Activated naive CD4-positive, alpha-beta T cell treated with anti-CD3 and anti-CD28 coated beads, Interleukin-2, amount 10 ng/mL, durations not matched to agents 5 hours and 36 hours (primary cell): ENCODE measurements at places on chromosomes 3 and 15. TPM values are rescaled to one million over a fixed set of nuclear protein-coding genes. Genes with fewer than 3 reads are reported as not detected.

AGTR1 gene
- not detected for total RNA-seq

ROPN1 gene
- total RNA-seq, result not detected

IGSF10 gene
- total RNA-seq, result not detected

ZNF660 gene
- not detected for total RNA-seq
